Activated CD8-positive, alpha-beta memory T cell treated with anti-CD3 and anti-CD28 coated beads for 1 hour (primary cell): ENCODE measurements at places on chromosomes 2 and 18.

DNA sequence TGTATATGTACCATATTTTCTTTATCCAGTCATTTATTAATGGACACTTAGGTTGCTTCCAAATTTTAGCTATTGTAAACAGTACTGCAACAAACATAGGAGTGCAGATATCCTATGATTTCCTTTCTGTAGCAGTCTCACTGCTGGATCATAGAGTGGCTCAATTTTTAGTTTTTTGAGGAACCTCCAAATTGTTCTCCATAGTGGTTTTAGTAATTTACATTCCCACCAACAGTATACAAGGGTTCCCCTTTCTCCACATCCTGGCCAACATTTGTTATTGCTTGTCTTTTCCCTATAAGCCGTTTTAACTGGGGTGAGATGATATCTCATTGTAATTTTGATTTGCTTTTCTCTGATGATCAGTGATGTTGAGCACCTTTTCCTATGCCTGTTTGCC is 114.3 kb downstream of the TMEM17 start:
- DNase-seq: no peak

GRCh38 chr2:239277401-239278085 is 123.3 kb downstream of the HDAC4 start:
- DNase-seq: no peak

- no peak for DNase-seq
Measured at GRCh38 chr18:6368017-6368416, 46.7 kb downstream of the L3MBTL4 start.

- no peak for DNase-seq
Measured at GRCh38 chr2:179141206-179141605, 91.3 kb upstream of the CCDC141 start.

DNA sequence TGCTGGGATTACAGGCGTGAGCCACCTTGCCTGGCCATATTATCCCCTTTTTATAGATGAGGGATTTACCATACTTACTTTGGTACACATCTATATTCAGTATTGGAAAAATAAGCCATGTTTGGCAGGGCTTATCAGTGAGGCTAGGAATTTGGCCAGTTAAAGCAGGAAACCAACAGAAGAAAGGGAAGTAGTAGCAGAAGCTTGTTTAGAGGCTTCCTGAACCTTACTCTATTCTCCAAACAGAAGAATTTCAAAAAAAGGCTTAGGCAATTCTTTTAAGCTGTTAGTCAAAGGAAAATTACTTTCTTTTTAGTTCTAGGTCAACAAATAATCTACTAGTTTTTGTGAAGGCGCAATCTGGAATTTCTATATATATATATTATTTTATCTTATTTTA is 3.2 kb upstream of the GLS start:
- DNase-seq: no peak

DNA sequence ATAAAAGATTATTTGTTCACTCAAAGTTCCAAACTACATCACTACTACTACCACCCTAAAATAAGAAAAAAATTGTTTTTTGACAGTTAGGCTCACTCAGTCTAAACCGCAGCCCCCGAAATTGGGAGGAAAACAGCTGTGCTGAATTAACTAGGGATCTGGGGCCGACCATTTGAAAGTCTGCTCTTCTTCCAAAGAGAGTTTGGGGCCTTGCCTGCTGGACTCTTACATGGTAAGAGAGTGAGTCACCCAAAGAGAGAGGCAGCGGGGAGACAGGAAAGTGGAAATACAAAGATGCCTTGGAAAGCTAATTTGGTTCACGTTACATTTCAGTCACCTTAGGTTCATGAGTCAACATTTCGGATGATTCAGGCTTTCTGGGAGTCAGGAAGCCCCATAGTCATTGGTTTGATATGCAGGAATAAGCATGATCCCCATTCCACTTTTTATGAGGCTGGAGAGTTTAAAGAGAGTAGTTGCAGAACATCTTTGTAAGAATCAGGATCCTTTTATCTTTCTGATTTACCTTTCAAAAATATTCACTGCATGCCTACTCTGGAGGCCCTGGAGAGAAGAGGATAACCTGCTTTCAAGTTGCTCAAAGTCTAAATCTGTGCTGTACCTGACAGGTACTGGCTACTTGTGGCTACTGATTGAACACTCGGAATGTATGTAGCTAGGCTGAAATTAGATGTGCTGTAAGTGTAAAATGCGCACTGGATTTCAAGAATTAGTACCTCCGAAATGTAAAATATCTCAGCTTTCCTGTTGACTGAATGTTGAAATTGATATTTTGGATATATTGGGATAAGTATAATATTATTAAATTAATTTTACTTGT is 995 bp upstream of the RTN4 start:
- DNase-seq: no peak

GRCh38 chr18:48605408-48605845 is 66.6 kb downstream of the CTIF start:
- DNase-seq: no peak

GRCh38 chr18:63120620-63121019 is 198.9 kb downstream of the BCL2 start:
- no peak for DNase-seq

GRCh38 chr2:2291500-2292260 is 39.4 kb downstream of the MYT1L start:
- no peak for DNase-seq

- DNase-seq: no peak
Measured at GRCh38 chr2:85828725-85829124, 60.1 kb downstream of the ST3GAL5 start.

DNA sequence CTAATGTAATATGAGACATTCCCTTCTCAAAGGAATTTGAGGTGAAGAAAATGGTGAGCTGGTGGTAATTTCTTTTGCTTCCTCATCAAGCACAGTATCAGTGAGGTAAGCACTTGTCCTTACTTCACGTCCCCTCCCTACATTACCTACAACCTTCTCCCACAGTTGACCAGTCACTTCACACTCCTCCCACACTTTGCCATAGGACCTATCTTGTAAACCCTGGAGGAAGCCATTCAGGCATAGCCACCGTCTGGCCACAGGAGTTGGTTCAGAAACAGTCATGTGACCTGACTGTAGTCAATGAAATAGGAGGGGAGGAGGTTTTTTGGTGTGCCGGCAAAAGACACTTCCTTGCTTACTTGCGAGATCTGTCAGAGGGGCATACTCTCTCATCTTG is 12.1 kb downstream of the ACOXL start:
- no peak for DNase-seq

DNA sequence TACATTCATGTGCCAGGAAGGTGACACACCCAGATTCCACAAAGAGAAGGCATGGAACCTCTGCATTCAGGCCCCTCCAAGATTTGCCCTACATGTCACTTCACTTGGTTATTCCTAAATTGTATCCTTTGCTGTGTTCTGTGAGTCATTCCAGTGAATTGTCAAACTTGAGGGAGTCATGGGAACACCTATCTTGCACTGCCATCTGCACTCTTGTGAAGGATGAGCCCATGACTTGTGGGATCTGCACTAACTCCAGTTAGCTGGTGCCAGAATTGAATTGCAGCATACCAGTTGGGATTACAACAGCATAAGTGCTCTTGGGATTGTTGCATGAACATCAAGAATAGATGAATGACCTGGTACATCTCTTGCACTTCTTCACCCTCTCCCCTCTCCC is 1288.0 kb upstream of the ZEB2 start:
- DNase-seq: no peak

DNA sequence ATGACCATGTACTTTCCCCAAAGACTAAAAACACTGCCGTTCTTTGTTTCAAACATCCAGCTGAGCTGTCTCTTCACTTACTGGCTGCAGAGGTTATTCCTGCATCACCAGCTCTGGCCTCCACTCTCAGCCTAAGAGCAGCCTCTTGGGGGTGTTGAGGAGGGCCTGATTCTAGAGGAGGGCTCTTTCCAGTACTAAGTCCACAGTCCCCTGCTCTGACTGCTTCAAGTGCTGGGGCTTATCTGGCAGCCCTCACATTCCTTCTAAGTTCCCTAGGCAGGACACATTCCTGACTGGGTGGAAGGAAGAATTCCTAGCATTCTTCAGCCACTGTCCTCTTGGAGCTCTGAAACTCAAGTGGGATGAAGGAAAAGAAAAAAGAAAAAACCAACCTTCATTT is 32.9 kb upstream of the EHBP1 start:
- DNase-seq: no peak

- no peak for DNase-seq
Measured at GRCh38 chr2:101204400-101205115, 48.1 kb upstream of the CNOT11 start.

DNA sequence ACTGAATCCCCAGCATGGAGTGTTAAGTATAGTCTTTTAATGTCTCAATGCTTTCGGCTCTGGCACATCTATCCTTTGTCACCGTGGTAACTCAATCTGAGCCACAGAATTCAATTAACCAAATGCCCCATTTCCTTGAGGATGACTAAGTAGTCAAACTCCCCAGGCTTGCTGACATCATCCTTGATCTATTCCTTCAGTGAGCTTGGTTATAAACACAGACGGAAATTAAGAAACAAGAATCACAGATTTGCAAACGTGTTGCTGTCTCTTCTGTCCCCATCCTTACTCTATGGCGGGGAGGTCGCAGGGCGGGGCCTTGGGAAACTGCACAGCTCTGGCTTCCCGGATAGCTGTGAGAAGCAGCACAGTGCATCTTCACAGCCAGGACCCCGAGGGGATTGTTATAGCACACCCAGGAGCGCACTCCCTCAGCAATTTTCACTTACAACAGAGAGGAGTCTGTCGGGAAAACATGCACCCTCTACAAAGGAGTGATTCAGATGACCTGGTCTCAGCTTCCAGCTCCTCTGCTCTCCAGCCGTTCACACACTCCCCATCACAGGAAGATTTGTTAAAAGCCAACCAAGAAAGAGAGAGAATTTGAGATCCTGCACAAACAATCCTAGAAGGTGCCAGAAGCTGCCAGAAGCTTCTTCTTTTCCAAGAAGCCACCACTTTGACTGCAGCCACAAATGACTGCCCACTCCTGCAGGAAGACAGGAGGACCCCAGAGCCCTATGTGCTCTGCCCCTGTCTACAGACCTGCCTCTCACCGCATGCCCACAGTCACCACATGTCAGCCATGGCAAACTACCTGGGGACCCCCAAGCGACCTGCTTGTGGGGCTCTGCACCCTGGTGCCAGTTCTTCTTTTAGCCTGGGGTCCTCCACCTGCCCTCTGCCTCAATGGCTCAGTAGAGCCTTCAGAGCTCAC is 44.9 kb upstream of the YWHAQ start:
- DNase-seq: no peak

- DNase-seq: no peak
Measured at GRCh38 chr18:48913201-48913600, 37.6 kb downstream of the SMAD7 start.

- DNase-seq: no peak
Measured at GRCh38 chr18:8979258-8979988, 123.1 kb upstream of the NDUFV2 start.

GRCh38 chr18:70082430-70082829 is 123.1 kb downstream of the RTTN start:
- DNase-seq: no peak

DNA sequence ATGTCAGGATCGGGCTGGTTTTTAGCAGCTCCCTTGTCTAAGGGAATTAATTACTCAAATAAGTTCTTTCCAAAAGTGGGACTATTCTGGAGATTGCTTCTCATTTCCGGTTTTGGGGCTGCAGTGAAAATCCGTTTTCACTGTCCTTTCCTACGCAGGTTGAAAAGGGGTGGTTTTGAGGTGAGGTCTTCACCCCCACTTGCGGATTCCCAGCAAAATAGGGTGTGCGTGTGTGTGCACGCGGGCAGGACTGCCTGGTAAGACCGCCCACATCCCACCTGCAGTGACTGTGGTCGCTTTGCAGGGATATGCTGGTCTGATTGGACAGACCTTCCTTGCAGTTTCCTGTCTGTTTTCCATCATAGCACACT is 472 bp upstream of the PLEKHM3 start:
- peak; percentile 1 for DNase-seq

DNA sequence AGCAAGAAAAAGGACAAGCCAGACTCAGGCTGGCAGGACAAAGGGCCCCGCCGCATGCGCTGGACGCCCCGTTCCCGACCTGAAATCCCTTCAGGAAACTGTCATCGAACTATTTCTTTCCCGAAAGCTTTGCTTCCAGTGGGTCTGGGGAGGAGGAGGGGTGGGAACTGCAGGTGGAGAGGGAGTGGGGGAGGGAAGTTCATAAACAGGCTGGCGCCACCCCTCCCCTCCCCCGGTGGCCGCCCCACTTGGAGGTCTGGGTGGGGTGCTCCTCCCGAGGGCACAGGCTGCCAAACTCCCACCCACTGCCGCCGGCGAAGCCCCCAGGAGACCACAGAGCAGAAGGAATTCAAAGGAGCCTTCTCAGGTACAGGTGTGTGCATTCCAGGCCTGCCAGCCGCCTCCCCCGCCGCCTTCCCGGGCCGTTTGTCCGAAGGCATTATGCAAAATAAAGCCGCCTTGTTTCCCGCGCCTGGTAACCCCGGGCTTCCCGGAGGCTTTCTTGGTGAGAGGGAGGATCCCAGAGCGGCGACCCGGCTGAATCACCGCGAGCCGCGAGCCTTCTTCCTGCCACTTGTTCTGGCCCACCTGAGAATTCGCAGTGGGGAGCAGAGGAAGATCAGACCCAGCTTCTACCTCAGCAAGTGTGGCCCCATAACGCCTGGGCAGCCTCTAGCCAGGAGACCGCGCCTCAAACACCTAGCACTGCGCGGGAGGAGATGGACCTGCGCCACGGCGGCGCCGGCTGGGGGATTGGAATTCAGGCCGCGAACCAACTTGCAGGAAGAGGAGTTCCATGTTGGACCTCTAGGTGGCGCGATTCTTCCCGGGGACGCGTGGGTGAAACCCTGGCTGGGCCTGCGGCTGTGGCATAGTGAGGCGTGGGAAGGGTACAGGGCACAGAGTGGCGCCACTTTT is 101.9 kb downstream of the FOXI3 start:
- DNase-seq: peak; percentile 55

- DNase-seq: no peak
Measured at GRCh38 chr2:18356676-18357075, 203.8 kb downstream of the RDH14 start.

- no peak for DNase-seq
Measured at GRCh38 chr18:35460736-35461161, 37.0 kb downstream of the INO80C start.

- no peak for DNase-seq
Measured at GRCh38 chr2:42474765-42475454, 18.9 kb downstream of the KCNG3 start.

GRCh38 chr2:105537466-105537865 is 138.6 kb upstream of the FHL2 start:
- DNase-seq: no peak

DNA sequence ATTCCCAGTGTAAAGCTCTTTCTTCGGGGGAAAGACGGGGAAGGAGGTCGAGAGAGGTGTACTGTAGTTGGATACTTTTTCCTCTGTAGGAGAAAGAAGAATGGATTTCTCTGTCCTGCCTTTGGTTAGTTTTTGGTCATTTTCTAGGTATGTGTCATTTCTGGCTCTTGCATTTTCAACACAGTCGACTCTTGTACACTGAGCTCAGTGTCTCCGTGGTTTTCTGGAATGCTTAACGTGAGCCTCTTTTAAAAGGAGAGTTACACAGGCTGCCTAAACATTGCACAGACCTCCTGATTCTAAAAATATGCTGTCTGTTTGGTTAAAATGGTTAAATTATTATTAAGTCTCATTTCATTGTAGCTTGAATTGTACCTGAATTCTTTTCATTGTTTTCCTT is 21.8 kb upstream of the GLS start:
- DNase-seq: no peak

- no peak for DNase-seq
Measured at GRCh38 chr2:11514081-11514730, 19.6 kb upstream of the GREB1 start.
